ENCODE measurements at places on chromosomes 12 and 14.
A peak's percentile ranks its signal among the peaks of the same experiment; 100 is the strongest.

- no peak for DNase-seq
Measured at GRCh38 chr14:34874386-34875030, 652 bp downstream of the BAZ1A start.

DNA sequence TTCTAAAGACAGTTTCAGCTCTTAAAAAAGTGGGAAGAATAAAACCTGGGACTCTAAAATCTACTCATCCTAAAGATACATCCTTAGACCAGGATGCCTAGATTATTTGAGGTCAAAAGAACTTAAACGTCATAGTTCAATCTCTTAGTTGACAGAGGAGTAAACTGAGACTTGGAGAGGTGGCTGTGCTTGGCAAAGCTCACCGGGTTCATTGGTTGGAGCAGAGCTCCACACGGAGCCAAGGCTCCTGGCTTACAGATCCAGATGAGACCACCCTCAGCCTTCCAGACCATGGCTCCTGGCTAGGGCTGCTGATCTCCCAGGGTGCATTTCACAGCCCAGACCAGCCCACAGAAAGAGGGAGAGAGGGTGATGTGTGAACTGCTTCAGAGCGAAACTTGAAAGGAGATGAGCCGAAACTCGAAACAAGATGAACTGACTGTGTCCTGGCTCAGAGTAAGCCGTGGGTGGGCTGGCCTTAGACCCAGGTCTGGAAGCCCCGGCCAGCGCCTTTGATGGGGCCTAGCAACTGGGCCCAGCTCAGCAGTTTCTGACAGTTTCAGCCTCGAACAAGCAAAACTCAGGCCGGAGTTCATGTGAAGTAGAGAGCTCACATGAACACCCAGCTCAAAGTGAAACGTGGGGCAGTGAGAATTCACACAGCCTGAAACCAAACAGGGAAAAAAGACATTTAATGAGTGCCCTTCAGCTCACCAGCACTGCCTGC is 1044.8 kb downstream of the BCL11B start:
- DNase-seq = no peak

GRCh38 chr14:81221579-81222102 is 882 bp upstream of the GTF2A1 start:
- no peak for DNase-seq

- DNase-seq = no peak
Measured at GRCh38 chr12:3493859-3494176, 2.8 kb downstream of the PRMT8 start.

DNA sequence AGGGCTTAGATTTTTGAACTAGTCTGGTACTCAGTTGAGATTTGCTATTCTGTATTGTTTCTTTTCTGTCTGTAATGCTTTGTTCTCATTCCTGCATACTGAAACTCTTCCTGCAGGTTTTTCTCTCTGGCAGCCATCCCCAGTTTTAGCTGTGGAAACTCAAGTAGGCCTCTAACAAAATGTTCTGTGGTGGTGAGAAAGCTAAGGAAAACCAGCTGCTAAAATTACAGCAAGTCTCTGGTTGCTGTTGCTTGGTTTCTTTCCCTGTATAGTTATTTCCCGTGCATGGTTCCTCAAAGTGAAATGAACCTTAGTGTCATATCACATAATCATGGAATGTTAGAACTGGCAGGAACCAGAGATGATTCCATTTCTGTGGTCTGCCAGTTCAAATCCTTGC is 442.5 kb downstream of the NRXN3 start:
- DNase-seq = no peak

GRCh38 chr12:34401659-34402227 is 379.4 kb downstream of the ALG10 start:
- no peak for DNase-seq

DNA sequence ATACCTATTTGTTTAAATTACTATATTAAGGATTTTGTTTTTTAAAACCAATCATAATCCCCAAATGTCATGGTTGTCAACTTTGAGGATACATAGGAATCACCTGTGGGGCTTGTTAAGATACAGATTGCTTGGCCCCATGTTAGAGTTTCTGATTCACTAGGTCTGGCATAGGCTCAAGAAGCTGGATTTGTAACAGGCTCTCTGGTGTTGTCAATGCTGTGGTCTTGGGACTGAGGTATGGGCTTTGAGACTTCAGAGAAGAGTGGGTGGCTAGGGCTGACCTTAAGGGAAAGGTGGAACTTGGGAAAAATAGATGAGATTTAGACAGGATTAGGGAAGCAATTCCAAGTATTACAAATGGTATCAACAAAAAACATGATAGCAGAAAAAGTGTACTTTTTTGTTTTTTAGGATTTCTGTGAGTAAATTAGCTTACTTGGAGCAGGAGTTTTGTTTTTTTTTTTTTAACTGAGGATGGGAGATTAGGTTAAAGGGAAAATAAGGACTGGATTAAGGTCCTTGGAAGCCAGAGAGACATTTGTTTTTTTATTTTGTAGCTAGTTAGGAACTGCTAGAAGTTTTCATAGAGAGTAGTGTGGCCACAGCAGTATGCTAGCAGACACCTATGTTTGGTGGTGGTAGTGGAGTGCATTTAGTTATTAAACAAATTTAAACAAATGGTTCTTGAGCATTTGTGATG is 88.6 kb downstream of the RAD51B start:
- peak; percentile 5 for DNase-seq

- DNase-seq = no peak
Measured at GRCh38 chr14:71563492-71564153, 368.6 kb upstream of the RGS6 start.
